ENCODE measurements at places on chromosomes 3 and 15.

- no peak for DNase-seq
Observed at GRCh38 chr15:35764661-35765519, 218.9 kb upstream of the DPH6 start.

- no peak for DNase-seq
Observed at GRCh38 chr3:64357481-64357880, 132.2 kb upstream of the PRICKLE2 start.

DNA sequence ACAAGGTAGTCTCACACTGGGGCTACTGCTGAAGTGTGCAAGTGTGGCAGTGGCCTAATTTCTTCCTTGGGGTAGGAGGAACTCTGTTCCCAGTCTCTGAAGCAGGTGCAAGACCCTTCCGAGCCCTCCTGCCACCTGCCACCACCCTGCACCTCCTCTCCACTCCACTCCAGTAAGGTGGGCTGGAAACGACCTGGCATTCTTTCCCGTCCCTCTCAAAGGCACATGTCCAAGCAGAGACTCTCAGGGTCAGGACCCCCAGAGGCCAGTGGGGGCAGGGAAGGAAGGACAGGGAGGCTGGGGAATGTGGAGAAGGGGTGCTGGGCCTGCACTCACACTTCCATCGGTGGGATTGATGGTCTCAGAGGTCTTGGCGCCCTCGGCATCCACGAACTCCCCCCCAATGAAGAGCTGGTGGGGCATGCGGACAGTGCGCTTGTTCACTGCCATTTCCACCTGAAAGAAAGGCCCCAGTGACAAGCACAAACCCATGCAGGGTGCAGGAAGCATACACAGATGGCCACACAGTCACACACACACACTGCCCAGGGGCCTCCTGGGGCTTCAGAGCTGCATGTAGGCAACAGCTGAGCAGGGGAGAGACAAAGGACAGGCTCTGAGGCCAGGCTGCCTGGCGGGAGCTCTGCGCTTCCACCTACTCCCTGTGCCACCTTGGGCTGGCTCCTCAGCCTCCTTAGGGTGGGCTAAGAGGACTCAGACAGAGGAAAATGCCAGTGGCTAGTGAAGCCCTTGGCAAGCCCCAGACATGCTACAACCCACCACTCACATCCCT, 43.8 kb downstream of the ALDH1L1 start:
- no peak for DNase-seq

GRCh38 chr3:55523471-55523870, 36.4 kb upstream of the WNT5A start:
- no peak for DNase-seq

DNA sequence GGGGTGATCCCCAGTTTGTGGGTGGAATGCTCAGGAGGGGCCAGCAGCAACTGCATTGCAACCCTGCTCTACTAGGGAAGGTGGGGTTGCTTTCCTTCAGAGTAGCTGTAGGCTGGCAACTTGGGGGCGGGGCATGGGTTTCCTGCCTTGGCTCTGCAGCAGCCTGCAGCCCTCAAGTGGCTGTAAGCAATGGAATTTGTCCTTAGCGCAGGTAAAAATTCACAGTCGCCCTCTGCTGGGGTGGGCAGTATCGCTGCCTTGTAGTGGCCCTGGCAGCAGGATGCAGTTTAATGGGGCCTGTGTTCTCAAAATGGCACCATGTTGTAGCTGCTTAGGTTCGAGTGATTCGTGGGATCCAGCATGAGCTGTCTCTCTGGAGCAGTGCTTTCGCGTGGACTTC, 29.8 kb downstream of the STT3B start:
- DNase-seq: peak; percentile 11

GRCh38 chr3:191360620-191361019, 30.3 kb upstream of the UTS2B start:
- DNase-seq: no peak

DNA sequence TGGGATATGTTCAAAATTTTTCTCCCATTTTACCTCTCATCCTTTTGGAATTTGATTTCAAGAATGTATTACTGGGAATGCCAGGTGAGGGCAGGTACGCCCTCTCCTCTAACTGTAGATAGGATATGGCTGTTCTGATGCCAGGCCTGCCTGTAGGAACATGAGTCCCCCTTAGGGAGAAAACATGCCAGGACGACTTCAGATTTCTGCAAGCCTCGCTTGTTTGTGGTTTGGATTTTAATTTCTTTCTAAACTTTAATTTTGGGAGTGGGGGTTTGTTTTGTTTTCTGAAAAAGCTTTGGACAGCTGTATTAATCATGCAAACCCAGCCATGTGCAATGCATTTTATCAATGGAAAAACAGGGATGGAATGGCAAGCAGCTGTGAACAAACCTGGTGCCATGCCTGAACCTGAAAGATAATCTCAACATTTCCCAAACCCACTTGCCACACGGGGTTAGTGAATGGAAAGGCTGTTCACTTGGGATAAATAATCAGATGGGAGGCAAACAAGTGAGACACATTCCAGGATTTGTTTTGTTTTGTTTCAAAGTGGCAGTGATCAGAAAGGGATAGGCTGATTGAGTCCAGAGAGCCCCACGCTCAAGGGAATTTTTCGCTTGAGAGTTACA, 207.6 kb downstream of the GAP43 start:
- no peak for DNase-seq

GRCh38 chr3:24229468-24230221, 265.0 kb downstream of the THRB start:
- DNase-seq: no peak

DNA sequence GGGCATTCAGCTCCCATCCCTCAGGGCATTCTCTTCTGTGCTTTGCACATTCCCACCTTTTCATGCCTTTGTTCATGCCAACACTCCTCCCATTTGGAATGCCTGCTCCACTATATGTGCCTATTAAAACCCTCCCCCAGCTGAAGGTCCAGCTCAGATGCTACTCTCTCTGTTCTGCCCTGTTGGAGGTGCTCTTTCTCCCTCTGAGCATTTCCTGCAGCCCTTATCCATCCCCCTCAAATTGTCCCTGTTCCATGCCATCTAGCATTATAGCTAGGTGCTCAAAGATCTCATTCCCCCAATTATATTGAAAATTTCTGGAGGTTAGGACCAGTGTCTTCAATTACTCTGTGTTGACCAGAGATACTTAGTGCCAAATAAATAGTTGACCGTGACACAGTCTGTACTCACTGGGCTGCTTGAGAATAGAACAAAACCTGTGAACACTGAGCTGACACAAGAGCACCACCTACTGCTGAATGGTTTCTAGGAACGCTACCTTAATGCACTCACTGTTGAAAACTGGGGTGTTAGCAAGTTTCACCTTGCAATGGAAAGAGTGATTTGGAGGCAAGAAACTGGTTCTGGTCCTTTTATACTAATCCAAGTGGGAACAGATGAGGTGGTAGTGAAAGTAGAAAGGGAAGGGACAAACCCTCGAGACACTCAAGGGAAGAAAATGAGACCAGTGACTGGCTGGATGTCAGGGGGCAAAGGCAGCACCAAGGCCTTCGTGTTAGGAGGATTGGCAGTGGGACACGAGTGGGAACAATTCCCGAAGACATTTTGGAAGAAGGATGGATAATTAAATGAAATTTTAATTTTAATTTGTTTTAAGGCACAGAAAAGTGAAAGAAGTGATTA, 289.8 kb upstream of the ROPN1 start:
- no peak for DNase-seq

DNA sequence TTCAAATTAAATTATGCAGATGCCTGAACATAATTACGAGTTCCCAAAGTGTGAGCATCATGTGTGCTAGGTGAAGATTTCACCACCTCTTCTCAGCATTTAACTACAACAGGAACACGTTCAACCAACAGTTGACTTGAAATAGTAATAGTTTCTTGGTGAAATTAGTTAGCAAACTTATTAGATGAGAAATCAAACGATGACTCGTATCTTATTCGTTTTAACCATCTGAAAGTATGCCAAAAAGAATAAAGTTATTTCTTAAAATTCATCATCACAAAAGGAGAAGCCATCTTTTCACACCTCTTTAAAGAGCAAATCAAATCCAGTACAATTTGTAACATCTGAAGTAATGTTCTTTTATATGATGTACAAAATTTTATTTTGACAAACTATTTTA, 2.3 kb downstream of the BNC1 start:
- DNase-seq: no peak

DNA sequence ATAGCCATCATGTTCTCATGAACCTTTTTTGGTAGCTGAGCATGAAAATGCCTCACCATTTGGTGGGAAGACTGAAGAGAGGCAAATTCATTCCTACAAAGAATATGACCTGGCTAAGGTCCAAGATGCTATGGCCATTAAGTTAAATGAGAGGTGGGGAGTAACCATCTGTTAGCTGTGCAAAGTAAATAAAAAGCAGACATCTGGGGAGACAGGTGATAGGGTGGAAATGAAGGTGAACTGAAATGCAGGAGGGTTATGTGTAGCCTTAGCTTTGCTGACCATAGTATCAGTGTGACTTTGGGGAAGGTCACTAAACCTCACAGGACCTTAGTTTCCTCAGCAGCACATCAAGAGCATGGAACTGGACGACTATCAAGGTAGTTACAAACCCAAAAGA, 111.0 kb upstream of the STRIT1 start:
- DNase-seq: no peak

- no peak for DNase-seq
Observed at GRCh38 chr3:129837065-129837642, 56.4 kb downstream of the TMCC1 start.

GRCh38 chr15:63454503-63455211, 49.7 kb upstream of the USP3 start:
- DNase-seq: no peak

DNA sequence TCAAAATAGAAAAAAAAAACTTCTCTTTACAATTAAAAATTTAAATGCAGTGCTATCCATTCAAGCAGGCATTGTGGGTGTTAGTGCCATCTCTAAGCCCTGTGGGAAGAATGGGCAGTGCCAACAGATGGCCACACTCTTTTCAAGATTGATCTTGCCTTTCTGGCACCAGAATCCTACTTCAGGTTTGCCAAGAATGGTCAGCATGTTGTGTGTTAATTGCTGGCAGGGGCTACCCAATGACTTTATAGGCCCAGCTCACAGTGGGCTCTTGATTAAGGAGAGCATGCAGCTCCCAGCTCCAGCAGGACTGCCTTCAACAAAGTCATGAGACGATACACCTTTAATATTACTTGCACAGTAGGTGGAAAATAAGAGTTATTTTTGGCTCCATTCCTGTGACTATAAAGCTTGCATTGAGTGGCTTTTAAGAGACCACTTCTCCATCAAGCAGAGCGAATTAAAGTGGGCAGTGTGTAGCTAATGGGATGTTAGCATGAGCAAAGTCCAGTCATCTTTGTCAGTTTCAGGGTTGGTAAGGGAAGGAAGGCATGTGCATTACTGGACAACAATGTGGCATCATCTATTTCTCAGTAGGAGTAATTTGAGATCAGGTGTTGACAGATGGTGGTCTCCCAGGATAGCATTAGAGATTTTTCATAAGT, 476.8 kb downstream of the C3orf38 start:
- no peak for DNase-seq

GRCh38 chr3:127136706-127137105, 56.2 kb upstream of the PRR23E start:
- no peak for DNase-seq

GRCh38 chr3:30319713-30320112, 286.7 kb upstream of the TGFBR2 start:
- DNase-seq: peak; percentile 48

DNA sequence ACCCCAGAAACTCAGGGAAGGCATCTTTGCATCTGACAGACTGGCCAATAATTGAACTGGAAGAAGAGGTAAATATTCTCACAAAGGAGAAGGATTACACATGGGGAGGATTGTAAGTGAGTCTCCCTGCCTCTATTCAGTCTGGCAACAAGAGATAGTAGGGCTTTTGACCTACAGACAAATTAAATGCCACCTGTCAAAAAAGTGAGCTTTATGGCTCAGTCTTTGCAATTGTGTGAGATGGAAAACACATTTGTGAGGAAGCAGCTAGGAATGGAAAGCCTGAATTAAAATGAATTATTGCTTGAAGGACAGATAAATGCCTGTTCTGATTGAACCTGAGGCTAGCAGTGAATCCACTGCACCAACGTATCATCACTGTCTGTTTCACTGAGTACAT, 173.3 kb upstream of the GOLIM4 start:
- DNase-seq: no peak

DNA sequence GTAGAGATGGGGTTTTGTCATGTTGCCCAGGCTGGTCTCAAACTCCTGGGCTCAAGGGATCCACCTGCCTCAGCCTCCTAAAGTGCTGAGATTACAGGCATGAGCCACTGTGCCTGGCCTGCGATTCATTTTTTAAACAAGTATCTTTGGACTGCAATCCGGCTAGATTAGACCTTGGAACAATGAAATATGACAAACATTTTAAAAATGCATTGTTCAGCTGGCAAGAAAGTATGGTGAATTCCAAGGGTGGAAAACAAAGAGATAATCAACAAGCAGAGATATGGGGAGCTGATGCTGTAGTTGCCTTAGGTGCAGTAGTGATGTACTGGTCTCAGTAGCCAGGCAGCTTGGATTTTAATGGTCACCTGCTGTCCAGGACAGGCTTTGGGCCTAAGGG, 95.8 kb upstream of the GOLGA8J start:
- no peak for DNase-seq

DNA sequence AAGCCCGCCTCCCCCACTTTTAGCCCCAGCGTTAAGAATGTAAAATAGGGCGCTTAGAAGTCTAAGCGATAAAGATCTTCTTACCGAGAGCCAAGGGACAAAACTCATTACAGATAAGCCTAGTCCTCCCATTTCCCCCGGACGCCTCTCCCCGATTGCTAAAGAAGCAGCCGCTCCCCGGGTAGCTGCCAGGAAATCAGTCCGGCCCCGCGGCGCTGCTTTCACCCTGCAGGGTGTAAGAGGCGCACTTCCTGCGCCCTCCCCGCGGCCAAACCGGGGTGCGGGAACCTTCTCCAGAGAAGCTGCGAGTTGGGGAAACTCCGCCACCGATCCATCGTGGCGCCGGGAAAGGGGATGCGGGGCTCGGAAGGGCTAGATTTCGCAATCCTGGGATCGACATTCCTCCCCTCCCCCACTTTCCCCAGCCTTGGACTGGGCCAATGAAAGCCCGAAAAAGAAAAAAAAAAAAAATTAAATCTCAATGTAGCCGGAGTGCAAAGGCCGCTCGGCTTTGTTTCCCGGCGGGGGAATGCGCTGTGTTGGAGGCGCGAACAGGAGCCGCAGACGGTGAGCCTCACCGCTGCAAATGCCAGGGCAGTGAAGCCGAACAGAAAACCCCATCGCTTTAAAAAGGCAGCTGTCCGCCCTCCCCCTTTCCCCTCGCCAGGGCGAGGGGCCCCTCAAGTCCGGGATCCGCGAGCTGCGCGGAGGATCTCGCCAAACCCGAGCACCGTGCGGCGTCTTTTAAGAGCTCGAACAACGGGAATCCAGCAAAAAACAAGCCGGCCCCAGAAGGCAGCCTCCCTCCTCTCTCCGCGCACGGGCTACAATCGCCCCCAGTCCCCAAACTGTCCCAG, 626 bp upstream of the PTPRG start:
- DNase-seq: no peak

GRCh38 chr15:59439576-59439975, 1.6 kb downstream of the FAM81A start:
- no peak for DNase-seq

GRCh38 chr3:120424506-120424905, 26.3 kb downstream of the FSTL1 start:
- no peak for DNase-seq

- DNase-seq: no peak
Observed at GRCh38 chr3:12501360-12502020, 17.2 kb downstream of the TSEN2 start.

- DNase-seq: no peak
Observed at GRCh38 chr15:25775317-25775912, 87.7 kb downstream of the ATP10A start.
